ENCODE measurements at places on chromosomes 13 and 19.

DNA sequence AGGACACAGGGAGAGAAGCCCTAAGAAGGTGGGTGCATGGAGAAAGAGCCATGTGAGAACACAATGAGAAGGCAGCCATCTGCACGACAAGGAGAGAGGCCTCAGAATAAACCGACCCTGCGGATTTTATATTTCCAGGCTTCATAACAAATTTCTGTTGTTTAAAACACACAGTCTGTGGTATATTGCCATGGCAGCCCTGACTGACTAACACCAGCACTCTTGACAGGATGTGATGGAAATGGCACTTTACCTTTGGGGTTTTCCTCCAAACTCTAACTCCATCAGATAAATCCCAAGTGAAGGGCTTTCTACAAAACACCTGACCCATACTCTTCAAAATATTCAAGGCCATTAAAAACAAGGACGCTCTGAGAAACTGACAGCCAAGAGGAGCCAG lies 13.2 kb upstream of the MED4 start:
- no peak for DNase-seq

- no peak for DNase-seq
Observed at GRCh38 chr13:23654111-23655110, 84.2 kb downstream of the TNFRSF19 start.

GRCh38 chr19:56720281-56720680 lies 48.7 kb upstream of the ZNF835 start:
- no peak for DNase-seq

DNA sequence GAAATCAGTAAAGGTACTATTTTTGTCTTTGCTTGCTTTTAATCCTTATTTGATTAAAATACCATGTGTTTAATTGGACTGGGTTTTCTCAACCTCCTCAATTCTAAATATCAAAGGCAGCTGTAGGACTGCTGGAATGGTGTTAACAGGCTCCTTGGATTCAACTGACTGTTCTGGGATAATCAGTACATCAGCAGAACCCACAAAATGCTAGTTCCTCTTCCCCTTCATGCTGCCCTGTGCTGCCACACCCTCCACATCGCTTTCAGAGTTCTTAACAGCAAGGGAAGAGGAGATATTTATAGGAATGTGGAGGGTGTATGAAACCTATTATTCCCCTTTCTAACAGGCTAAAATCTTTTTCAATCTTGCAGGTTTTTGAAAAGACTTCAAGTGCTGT lies 82.4 kb downstream of the KCTD12 start:
- DNase-seq = no peak

DNA sequence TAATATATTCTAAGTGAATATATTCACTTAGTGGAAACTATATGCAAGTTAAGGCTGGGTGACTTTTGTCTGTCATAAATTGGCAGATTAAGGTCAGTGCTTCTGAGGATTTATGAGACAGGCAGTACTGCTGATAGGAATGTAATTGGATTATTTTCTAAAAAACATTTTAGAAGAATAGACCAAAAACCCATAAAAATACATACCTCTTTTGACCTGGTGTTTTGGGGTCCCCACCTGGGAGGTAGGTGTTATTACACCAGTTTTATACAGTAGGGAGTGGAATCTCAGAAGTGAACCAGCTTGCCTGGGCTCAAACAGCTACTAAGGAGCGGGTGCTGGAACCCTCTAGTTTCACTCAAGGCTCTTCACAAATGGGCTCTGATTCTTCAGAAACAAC lies 25.3 kb downstream of the COG3 start:
- DNase-seq = no peak

DNA sequence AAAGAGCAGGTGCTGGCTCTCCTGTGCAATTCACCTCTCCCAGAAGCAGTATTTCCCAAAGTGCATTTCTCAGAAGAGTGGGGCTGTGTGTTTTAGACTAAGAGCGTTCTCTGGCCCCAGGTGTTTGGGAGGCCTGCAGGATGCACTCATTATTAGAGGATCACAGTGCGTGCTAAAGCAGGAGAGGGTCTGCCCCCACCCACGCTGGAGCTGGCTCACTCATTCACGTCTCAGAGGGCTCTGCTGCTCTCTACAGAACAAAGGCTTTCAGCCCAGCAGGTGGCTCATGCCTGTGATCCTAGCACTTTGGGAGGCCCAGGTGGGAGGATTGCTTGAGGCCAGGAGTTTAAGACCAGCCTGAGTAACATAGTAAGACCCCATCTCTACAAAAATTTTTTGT lies 756.7 kb downstream of the UQCRFS1 start:
- DNase-seq = no peak

DNA sequence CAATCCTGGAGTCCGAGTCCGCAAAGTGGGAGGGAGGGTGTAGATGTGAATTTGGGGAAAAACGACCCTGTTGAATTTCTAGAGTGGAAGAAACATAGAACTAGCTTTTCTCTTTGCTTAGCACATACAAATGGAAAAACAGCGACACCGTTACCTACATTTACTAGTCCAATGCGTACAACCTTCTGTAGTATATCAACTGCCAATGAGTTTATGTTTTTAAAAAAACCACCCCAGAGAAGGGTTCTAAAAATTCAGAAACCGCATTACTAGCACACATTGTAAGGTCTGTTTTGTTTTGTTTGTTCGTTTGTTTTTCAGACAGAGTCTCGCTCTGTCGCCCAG lies 332 bp upstream of the SUPT20H start:
- no peak for DNase-seq

- no peak for DNase-seq
Observed at GRCh38 chr19:47790398-47790814, 11.9 kb downstream of the SELENOW start.

All from stromal cell of bone marrow (primary cell).